NCI-H1436 (cell line): ENCODE measurements at places on chromosomes 3 and 15.
A peak's percentile ranks its signal among the peaks of the same experiment; 100 is the strongest.

DNA sequence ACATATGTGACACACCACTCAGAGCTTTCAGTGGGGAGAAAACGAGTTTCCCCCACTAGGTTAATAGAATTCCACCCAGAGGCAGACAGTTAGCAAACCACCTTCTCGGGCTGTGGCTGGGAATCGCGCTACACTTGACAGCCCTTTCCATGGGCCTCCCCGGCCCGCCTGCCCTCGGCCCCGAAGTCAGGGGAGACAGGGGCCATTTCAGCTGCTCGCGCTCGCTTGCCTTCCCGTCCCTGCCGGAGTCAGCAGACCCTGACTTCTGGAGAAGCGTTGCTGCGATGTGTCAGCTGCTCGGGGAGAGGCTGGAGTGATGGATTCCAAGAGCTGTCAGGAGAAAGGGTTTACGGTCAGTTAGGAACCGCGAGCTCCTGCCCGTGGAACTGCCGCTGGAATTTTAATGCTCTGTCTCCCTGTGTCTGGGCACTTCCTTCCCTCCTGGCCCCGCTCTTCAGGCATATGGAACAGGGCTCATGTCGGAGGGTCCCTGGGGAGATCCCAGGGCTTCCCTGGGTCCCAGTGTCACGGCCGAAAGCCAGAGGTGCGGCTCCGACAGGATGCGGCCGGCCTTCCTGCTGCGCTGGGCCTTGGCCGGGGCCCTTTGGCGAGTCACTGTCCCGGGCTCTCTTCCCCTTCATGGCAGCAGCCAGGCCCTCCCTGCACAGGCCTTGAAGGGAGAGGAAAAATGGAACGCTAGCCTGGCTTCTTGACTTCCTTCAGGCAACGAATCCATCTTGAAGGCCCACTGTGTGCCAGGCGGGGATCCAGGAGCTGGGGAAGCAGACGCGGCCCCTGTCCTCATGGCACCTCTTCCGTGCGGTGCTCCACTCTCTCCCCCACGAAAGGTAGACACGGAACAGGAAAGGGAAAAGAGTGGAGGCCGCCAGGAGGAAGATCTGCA is 38.4 kb upstream of the VPS8 start:
- no peak for DNase-seq

- DNase-seq: no peak
Observed at GRCh38 chr3:25169151-25169550, 258.9 kb upstream of the RARB start.

DNA sequence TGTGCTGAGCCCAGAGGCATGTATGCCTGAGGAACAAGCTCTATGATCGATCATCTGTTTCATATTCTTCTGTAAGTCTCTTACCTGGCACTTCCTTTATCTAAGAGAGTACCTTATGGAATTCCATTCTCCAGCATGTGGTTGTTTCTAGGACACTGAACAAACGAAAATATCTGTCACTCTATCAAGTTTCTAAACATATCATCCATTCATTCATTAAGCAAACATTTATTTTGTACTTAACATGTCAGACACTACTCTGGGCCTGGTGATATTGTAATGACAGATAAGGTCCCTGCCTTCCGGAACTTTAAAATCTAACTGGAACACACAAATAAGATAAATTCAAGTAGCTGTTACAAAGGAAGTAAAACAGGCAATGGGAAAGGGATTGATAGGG is 477.1 kb downstream of the IGSF11 start:
- no peak for DNase-seq

- DNase-seq: no peak
Observed at GRCh38 chr3:1703169-1703568, 395.5 kb upstream of the CNTN4 start.

GRCh38 chr15:57403017-57403416 is 26.7 kb downstream of the CGNL1 start:
- no peak for DNase-seq

DNA sequence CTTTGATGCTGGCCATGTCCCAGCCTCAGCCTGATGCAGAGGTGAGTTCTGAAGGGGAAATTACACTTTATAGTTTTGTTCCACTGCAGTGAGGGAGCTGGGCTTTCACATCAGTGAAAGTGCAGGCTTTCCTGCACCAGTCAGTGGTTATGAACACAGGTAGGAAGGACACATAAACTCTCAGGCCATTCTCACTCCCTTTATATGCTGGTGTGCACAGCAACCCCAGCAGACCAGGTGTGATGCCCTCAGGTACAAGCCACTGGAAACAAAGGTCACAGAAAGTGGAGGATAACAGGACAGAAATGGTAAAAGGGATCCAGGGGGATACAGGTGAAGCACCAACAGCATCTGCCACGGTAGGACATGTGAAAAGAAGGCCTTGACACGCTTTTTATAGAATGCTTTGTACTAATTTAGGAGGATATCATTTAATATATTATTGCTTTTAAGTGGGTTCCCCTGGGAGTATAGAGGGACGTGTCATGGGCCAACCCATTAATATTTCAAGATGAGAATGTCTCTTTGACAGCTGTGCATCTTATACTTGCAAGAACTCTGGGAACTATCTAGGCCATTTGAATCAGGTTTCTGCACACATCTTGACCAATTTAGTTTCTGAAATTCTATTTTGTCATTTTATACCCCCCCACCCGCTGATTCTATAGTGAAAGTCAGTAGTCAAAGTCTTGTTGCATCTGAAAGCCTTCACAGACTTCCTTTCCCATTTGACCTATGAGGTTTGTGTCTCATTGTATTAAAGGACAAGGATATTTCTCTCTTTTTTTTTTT is 25.0 kb upstream of the BLM start:
- DNase-seq: no peak

GRCh38 chr3:149091983-149092382 is 5.7 kb upstream of the HLTF start:
- DNase-seq: no peak

DNA sequence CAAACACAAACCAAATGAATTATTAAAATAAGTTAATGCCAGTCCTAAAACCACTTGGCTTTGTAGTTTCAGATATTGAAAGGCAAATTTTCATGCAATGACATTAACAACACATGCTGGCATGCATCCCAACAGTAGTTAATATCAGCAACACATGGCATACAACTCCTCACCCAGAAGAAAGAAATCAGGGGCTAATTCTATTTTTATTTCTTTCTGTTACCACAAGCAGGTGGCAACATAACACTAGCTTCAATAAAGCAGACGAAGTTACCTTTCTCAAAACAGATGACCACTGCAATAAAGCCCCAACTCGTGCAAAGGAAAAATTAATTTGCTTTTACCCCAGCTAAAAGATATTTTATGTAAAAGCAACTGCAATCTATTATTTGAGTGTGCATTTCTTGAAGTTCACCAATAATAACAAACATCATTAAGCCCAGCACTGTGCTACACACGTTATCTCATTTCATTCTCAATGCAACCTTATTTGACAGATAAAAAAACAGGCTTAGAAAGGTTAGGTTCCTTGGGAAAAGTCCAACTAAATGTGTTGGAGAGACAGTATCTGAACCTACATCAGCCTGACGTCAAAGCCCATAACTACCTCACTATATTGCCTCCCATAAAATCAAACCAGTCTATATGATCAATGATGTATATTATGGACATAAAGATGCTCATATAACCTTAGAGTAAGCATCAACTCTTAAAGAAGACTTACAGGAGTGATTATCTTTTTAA is 2.8 kb downstream of the TOP2B start:
- no peak for DNase-seq

DNA sequence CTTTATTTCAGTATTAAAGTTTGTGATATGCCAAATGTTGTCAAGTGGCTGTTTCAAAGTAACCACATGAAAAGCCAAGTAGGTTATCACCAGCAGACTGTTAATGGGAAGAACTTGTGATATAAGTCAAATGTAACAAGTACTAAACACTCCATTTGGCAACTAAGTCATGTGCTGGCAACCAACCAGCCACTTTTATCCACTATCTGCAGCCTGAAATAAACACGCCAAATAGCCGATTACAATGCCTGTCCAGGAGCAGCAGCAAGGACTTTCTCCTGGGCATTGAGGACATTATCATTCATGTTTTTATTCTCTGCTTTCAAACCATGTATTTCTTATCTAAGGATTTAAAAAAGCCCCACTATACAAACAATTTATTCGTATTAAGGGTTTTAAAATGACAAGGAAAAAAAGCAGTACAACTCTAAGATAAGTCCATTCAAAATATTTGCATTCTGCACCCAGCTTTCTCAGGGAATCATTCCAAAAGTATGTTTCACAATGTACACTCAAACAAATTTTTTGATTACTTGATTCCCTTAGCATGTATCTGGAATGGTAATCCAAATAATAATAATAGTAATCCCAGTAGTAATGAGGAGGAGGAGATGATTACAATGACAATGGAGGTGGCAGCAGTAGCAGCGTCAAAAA is 448.6 kb downstream of the ERC2 start:
- DNase-seq: no peak

- DNase-seq: no peak
Observed at GRCh38 chr3:14343338-14344112, 58.9 kb upstream of the SLC6A6 start.

GRCh38 chr3:108552267-108553159 is 36.7 kb downstream of the CIP2A start:
- peak; percentile 60 for DNase-seq

DNA sequence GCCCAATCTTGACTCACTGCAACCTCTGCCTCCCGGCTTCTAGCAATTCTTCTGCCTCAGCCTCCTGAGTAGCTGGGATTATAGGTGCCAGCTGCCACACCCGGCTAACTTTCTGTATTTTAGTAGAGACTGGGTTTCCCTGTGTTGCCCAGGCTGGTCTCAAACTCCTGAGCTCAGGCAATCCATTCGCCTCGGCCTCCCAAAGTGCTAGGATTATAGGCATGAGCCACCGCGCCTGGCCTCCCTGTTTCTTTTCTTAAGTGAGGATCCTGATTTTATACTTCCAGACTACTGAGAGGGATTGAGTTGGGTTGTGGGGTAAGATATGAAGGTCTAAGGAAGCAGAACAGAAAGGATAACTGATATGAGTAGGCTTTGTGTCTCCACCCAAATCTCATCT is 106.8 kb downstream of the CNTN3 start:
- no peak for DNase-seq

DNA sequence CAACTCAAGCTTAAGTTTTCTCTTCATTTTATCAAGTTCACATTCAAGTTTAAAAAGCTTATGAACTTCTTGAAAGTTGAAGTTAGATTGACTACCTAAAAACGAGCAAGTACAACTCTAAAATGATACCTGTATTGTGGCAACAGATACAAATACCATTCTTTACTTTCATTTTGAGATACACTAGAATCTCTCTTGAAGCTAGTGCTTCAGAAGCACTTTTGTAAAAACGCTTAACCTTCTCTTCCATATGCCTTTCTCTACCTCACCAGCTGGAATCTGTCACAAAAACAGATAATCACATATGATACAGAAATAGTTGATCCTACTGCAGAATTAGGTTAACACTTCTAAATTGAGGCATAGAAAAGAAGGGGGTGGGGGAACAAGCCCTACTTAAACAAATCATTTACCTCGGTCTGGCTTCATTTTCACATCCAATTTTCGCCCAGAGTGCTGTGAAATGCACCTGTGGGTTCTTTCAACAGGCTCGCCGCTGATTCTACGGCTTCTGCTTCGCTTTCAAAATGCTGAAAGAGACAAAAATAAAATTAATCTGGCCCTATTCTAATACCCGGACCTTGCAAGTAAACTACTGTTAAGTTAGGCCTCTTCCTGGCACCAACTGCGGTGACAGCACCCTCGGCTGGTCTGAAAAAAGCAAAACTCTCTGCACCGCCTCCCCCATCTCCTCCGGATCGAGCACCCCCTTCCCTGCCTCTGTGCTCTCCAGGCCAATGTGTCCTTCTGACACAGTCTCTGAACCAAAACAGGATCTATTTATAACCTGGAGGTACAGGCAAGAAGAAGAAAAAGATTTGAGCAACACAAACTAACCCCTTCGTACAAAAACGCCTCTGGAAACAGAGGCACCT is 1.4 kb downstream of the ATOSA start:
- DNase-seq: peak; percentile 7

GRCh38 chr3:108073764-108074431 is 16.9 kb downstream of the CD47 start:
- no peak for DNase-seq

DNA sequence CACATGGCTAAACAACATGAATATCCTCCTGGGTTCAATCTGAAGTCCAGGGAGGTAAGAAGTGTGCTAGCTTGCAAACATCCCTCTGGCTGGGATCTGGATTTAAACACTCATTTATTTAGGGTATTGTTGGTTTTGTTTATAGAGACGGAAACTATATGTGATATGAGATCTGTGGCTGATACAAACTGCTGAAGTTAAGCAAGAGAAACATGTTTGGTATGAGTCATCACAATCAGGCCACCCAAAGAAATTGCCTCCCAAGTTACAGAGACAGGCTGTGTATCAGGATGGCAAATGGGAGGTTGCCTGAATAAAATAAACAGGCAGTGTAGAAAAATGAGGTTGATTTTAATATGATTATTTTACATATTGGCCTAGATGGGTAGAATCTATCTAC is 562.1 kb downstream of the IGSF11 start:
- no peak for DNase-seq

DNA sequence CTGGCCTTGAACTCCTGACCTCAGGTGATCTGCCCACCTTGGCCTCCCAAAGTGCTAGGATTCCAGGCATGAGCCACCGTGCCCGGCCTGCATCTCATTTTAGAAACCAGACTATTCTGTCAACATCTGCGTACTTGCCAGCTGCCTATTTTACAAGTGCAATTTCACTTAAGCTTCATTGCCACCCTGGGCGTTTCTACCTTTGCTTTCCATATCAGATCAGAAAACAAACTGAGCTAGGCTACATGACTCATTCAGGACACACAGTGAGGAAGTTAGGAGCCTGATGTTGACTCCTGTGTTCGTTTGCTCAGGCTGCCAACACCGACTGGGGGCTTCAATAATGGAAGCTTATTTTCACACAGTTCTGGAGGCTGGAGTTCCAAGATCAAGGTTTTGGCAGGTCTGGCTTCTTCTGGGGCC is 42.3 kb upstream of the KLHL25 start:
- no peak for DNase-seq

- DNase-seq: no peak
Observed at GRCh38 chr3:76432396-76432795, 607.5 kb upstream of the ROBO2 start.

DNA sequence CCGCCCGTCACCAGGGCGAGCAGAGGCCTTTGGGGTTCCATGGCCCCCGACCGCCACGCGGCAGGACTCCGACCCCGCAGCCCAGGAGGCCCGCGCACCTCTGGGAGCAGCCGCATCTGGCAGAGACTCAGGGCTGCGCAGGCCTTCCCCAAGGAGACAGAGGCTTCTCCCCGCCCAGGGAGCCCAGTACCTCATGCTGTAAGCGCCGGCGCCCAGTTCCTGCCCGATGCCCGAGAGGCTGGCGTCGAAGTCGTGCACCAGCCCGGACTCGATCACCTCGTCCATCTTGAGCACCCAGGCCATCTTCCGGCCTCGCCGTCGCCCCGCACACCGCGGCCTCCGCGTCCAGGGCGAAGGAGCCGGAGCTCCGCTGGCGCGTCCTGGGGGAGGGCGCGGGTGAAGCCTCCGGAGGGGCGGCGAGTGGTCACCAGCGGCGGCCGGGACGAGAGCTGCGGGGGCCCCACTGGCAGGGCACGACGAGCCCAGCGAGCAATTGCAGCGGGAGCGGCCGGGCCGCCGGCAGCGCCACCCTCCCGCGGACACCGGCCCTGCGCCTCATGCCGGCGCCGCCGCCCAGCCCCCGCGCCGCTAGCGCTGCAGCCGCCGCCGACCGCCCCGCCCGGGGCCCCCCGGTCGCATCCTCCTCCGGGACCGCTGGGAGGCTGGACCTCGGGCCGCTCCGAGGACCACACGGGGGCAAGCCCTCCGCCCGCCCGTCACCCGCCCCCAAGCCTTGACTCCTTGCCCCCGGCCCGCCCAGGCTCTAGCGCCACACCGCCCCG is 468 bp downstream of the UBP1 start:
- DNase-seq: no peak
